Muscle of arm (tissue), 14 donors: ENCODE measurements at places on chromosomes 6 and 20.

DNA sequence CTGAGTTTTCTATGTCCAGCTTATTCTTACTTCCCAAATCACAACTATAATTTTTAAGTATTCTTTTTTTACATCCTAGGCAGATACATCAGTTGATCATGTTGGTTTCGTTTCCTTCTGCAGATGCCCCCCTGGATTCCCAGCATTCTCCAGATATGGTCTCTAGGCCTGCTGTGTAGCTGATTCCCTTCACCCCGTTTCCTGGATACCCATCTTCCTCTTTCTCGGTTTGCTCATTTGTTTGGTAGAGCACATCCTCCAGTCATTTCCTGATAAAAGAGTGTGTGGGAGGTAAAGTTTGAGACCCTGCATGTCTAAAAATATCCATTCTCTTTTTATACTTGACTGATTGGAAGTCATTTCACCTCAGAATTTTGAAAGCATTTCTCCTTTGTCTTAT, 66.4 kb downstream of the ANKS1A start:
- DNase-seq: no peak

DNA sequence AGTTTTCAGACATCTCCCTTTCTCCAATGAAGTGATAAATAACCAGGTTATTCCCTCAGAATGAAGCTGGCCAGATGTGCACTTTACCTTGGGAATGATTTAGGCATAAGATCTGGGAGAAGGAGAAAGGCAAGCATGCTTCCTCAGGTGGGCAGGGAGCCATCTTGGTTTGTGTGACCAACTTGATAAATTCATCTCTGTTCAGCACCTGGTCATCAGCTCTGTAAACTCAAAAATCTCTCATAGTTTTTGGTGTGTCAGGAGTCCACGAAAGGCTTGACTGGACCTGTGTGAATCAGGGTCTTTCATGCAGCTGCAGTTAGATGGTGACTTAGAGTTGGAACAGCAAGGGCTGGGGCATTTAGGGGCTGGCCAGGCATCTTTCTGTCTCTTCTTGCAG, 24.5 kb downstream of the ENPP1 start:
- DNase-seq: no peak

DNA sequence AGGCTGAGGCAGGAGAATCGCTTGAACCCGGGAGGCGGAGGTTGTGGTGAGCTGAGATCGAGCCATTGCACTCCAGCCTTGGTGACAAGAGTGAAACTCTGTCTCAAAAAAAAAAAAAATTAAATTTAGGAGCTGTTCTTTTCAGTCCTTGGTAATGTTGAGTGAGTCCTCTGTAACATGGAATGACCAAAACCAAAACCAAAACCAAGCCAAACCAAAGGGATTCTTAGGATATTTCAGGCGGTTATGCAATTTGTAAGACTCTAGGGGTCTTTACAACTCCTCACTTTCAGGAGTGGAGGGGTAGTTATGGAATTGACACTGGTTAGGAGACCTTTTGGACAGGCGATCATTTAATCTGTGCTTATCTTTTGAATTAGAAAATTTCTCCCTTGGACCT, 15.8 kb downstream of the TIAM2 start:
- DNase-seq: no peak

DNA sequence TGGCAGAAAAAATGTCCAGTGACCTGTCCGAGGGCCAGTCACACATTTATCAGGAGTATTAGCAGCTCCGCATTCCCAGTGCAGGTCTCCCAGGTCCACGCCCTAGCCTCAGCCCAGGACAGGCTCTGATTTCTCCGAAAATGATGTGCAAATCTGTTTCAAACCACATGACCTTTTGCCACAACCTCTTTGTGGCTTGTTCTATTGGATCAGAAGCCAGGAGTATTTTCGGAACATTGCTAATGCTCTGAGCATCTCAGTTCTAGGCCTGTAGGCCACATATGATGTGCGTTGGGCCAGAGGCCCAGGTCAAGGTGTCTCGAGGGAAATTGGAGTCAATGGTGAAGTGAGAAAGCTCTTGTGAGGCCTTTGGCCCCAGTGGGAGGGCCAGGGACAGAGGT, 40.4 kb downstream of the SNX5 start:
- DNase-seq: no peak

DNA sequence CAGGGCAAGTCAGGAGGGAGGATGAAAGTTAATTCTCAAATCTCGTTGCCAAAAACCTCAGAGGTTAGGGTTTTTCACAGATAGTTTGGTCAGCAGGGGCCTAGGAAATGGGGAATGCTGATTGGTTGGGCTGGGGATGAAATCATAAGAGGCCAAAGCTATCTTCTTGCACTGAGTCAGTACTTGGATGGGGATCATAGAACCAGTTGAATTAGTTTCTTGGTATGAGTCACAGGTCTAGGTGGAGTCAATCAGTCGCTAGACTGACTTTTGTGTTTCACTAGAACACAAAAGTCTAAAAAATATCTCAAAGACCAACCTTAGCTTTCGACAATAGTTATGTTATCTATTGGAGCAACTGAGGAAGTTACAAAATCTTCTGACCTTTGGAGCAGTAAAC, 368.5 kb downstream of the TBC1D32 start:
- DNase-seq: no peak

DNA sequence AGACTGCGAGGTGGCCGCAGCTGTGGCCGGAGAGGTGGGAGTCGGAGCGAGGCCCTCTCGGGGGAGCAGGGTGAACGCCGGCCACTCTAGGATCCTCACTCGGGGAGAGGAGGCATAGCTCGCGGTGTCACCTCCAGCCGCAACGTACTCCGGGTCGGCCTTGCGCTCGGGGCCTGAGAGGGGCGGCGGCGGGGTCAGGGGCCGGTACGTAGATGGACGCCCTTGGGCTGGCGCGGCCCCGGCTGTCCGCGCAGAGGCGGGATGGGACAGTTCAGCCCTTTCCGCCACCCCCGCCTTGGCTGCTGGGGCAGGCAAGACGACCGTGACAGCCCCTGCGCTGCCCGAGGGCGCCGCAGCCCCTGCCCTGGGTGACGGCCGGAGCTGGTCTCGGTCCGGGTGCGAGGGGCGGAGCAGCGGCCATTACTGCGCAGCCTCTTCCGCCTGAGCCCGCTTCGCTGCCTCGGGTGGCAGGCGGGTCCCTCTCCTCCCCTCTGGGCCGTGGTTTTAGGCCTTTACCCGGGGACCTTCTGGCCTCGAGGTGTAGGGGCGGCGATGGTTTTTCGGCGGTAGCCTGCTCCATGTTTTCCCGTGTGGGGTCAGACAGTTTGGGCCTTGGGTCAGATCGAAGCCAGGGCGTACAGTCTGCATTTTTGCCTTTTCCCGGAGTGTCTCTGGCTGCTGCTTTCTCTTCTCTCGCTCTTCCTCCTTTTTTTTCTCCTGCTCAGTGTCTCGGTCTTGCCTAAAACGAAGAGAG, 405 bp downstream of the RNF146 start:
- DNase-seq: peak; percentile 75
